ENCODE measurements at places on chromosomes 3 and 15. TPM values are rescaled to one million over a fixed set of nuclear protein-coding genes. Genes with fewer than 3 reads are reported as not detected.

- DNase-seq, result no peak
Measured at GRCh38 chr3:172098698-172099494, 59.5 kb downstream of the FNDC3B start.

The C3orf52 gene
- 1.9 TPM for polyA plus RNA-seq

- DNase-seq, result no peak
Measured at GRCh38 chr15:29670266-29670665, 152.0 kb downstream of the TJP1 start.

DNA sequence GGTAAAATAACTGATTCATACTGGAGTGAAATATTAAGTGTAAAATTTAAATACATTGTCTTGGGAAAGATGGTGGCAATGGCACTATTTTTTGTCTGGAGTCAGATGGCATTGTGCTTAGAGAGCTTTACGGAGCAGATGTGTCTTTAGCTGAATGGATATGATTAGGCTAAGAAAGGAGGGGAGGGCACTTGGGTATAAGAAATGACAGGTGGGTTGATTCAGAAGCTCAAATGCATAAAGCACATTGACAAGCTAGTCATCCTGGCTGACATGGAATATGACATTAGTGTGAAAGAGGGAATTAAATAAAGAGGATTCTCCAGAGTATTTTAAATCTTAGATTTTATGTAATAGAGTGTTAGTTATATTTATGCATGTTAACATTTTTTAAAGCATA, 570.1 kb upstream of the CBLB start:
- DNase-seq, result no peak

GRCh38 chr3:127172781-127173515, 20.0 kb upstream of the PRR23E start:
- DNase-seq, result no peak

DNA sequence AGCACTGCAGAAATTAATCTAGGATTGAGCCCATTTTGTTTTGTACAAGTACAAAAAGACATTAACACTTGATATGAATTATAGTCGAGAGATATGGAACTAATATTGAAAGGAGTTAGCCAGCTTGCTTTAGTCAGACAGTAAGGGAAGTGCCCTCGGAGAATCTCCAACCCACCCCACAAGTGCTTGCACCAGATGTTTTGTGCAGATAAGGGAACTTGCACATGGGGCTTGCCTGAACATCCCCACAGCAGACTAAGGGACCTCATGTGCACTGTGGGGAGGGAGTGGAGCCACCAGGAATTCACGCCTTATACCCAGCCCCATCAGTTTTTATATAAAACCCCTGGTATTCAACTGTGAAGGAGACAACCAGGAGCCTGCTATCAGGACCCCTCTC, 122.3 kb downstream of the EFHB start:
- no peak for DNase-seq
